ENCODE measurements at places on chromosomes 13 and 19.
A peak's percentile ranks its signal among the peaks of the same experiment; 100 is the strongest.

- peak; percentile 68 for DNase-seq
Observed at GRCh38 chr19:17803264-17803896, 8.4 kb downstream of the B3GNT3 start.

- no peak for DNase-seq
Observed at GRCh38 chr13:106513025-106513983, 22.2 kb downstream of the EFNB2 start.

- DNase-seq = no peak
Observed at GRCh38 chr19:32266460-32266859, 79.0 kb upstream of the ZNF507 start.

- no peak for DNase-seq
Observed at GRCh38 chr13:52870143-52870542, 21.7 kb upstream of the PCDH8 start.

GRCh38 chr19:48784527-48784926 lies 26.3 kb downstream of the BCAT2 start:
- no peak for DNase-seq

DNA sequence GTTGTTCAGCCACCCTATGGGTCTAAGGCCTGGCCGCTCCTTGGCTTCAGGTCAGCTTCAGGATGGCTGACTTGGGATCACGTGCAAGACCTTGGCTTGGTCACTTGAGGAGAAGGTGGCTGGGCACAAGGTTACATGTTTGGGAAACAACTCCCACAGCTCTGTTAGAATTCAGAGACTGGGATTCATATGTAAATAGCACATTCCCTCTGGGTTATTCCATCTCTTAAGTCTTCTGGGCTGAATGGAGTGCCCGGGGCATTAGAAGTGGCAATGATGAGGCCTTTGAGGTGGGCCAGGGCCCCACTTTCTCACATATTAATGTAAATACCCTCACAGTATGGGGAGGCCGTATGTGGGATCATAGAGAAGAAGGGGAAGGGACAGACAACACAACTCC lies 150.9 kb downstream of the EFNB2 start:
- no peak for DNase-seq

Measured in GDM1 (cell line).